Ureter (tissue), 1 donor: ENCODE measurements at places on chromosomes 1 and 21.

GRCh38 chr1:162218546-162218945 is 149.1 kb downstream of the NOS1AP start:
- no peak for DNase-seq

DNA sequence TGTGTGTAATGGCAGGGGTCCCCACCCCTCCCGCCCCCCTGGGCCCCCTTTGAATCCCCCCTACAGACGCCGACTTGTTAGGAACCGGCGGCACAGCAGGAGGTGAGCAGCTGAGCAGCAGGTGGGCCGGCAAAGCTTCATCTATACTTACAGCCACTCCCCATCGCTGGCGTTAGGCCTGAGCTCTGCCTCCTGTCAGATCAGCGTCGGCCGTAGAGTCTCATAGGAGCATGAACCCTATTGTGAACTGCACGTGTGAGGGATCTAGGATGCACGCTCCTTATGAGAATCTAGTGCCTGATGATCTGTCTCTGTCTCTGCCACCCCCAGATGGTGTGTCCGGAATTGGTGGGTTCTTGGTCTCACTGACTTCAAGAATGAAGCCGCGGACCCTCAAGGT is 14.9 kb upstream of the VPS26C start:
- no peak for DNase-seq

GRCh38 chr1:63802109-63802508 is 28.3 kb downstream of the ROR1 start:
- DNase-seq: no peak

- no peak for DNase-seq
These were observed 1470.7 kb downstream of the NCAM2 start for GRCh38 chr21:22468893-22469292.

- no peak for DNase-seq
These were observed 61.8 kb upstream of the LRRC8D start for GRCh38 chr1:89759036-89759435.

DNA sequence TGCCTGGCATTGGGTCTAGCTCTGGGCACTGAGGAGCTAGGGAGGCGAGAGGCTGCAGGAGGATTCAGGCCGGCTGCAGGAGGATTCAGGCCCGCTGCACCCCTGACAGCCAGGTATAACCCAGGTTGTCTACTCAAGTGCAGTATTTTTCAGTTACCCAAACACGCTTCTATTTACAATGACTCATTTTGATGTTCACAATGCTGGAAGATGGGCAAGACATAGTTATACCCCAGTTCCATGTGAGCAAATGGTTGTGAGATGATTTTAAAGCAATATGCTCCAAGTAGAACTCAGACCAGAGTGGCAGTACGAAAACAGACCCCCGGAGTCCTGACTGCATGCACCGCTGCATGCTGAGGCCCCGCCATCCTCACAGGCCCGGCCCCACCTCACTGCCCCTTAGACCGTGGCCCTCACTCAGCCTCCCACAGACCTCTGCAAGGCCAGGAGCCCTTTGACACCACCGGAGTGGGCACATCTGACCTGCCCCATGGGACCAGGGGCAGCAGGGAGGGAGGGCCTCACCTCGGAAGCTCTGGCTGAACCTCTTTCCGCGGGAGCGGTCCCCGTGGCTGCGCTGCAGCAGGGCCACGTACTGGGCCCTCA is 553 bp downstream of the LEFTY1 start:
- no peak for DNase-seq

- DNase-seq: no peak
These were observed 114.9 kb downstream of the SEC16B start for GRCh38 chr1:177854951-177855350.

DNA sequence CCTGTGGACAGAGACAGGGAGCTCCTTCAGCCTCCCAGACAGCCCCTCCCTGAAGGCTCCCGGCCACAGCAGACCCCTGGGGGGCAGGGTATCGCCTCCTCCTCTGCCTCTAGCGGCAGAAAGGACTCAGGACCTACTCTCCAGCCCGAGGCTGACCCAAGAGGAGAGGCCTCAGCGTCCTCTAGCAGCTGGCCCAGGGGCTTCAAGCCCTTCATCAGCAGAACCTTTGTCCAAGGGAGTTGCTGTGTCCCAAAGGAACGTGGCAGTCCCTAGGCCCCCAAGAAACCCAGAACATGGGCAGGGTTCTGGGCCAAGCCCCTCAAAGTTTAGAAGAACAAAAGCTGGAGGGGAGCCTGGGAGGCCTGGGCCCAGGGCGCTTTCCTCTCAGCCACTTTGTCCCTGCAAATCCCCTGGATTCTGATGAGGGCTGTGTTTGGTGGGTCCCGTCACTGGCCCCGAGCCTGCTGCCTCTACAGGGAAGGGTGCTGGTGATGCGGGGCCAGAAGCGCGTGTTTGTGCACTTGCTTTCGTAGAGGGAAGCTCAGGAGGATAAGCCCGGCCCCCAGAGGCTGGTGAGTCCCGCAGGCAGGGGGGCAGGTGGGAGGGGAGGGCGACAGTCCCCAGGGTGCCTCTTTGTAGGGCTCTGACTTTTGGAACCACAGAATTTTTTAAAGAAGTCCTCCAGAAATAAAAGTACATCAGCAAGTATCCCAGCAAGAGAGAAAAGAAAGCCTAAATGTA is 13.3 kb downstream of the ITGB2 start:
- no peak for DNase-seq

DNA sequence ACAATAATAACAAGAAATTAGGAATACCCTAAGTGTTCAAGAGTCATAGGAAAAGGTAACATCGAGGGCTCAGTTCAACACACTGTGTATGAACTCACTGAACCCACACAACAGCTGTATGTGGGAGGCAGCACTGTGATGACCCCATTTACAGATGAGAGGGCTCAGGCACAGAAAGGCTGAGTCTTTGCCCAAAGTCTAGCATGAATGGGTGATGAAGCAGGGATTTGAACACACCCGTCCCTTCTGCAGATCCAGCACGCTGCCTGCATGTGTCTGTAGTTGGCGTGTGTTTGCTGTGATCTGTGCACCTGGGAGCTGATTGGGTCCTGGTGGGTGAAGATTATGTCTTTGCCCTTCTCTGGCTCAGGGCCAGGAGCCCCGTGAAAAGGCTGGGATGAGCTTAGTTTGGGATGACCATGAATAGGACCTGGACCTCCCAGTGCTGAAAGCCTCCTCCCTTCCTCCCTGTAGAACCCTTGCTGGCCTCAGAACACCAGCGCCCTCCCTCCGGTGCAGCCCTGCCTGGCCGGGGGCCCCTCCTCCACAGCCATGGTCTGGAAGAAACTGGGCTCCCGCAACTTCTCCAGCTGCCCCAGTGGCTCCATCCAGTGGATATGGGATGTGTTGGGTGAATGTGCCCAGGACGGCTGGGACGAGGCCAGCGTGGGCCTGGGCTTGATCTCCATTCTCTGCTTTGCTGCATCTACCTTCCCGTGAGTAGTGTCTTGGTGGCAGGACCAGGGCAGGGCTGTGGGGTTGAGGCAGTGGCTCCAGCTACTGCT is 5.2 kb downstream of the SLC66A1 start:
- DNase-seq: no peak

DNA sequence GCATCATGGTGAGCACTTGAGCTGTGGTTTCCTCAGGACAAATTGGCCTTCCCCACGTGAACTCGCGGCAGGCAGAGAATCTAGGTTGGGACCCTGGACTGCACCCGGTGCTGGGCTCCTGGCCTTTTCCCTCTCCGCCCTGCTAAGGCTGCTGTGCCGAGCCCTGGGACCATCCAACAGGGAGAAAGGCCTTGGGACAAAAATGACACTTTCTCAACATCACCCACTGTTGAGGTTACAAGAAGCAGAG is 9.2 kb upstream of the UMODL1 start:
- no peak for DNase-seq

- DNase-seq: no peak
These were observed 28.0 kb downstream of the MACO1 start for GRCh38 chr1:25458541-25459298.

DNA sequence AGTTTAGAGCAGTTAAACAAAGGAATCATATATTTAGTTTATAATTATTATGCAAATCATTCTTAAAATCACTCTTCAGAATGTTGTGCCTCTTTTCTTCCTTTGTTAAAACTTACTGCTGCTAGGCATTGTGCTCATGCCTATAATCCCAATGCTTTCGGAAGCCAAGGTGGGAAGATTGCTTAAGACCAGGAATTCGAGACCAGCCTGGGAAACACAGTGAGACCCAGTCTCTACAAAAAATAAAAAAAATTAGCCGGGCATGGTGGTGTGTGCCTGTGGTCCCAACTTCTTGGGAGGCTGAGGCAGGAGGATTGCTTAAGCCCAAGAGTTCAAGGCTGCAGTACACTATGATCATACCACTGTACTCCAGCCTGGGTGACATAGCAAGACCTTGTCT is 33.6 kb downstream of the ZSWIM5 start:
- DNase-seq: no peak

- no peak for DNase-seq
These were observed 83.3 kb downstream of the MPZL1 start for GRCh38 chr1:167805041-167805556.

DNA sequence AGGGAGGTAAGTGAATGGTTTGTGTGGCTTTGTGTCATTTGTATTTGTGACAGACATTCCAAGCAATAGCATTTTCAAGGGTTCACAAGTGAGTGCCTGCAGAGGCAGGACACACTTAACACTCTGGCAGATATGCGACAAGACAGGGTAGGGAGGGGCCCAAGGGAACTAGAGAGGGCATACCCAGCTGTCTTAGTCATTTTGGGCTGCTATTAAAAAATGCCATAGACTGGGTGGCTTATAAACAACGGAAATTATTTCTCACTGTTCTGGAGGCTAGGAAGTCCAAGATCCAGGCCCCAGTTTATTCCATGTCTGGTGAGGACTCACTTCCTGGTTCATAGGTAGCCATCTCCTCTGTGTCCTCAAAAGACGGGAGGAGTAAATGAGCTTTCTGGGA is 137.4 kb downstream of the FGGY start:
- no peak for DNase-seq

DNA sequence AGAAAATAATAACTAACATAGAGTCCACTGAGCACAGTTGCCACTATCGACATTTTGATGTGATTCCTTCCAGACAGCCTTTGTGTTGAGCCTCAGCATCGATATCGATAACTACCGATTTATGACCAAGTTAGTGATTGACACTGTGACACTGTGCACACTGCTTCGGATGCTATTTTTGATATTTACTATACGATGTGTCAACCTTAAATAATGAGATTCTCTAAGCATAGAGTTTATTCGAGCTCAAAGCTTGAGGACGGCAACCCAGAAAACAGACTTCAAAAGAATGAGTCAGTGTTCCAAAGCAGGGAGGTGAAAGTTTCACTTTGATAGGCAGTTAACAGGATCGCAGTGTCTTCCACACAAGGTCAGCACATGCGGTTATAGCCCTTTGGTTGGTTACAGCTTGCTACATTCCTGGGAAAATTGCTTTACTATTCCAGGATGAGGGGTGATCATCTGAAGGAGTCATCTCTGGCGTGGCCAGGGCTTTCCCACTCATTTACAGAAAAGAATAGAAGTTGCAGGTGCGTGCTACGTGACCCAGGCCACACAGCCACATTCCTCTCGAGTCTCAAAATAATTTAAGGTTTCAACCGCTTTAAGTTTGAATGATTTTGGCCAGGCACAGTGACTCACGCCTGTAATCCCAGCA is 53.6 kb upstream of the EFHD2 start:
- no peak for DNase-seq

GRCh38 chr1:214360525-214361164 is 79.7 kb downstream of the SMYD2 start:
- no peak for DNase-seq

- no peak for DNase-seq
These were observed 108.0 kb downstream of the TAS1R2 start for GRCh38 chr1:18751425-18751824.

- no peak for DNase-seq
These were observed 29.4 kb downstream of the COA7 start for GRCh38 chr1:52668711-52669110.

- no peak for DNase-seq
These were observed 49.8 kb upstream of the PAX7 start for GRCh38 chr1:18580691-18581419.

DNA sequence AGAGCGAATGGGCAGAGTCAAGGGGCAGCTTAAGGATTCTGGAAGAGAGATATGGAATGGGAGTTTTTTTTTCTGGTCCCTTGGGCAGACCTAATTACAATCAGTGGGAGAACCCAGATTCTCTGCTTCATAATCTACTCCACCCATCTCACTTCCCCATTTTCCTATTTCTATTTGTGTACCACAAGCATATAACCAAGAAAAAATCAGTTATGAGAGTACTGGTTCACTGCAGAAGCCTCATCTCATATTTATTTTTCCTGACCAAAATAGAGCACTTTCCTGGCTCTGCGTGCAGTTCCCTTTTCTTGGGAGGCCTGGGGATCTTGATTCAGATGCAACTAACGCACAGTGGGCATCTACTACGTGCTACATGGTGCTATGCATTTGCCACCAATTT is 82.2 kb upstream of the SLFNL1 start:
- no peak for DNase-seq

GRCh38 chr1:119015547-119015946 is 27.4 kb upstream of the TBX15 start:
- DNase-seq: no peak

DNA sequence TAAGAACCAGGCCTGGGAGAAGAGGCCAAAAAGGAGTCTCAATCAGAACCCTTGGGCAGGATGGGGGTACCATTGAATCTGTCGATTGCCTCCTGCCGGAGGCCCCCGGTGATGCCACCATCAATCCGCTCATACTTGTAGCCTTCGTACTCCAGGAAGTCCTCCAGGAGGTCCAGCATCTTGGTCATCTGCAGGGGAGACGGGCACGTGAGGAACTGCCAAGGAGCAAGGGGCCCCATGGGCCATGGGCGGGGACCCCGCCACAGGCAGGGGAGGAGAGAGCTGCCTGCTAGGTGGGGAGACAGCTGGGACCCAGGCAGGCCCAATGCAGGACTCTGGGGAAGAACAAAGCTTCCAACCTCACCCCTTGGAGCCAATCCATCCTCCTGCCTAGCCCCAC is 48.6 kb downstream of the CHD5 start:
- no peak for DNase-seq

- no peak for DNase-seq
These were observed 79.2 kb downstream of the CD34 start for GRCh38 chr1:207831517-207832327.

DNA sequence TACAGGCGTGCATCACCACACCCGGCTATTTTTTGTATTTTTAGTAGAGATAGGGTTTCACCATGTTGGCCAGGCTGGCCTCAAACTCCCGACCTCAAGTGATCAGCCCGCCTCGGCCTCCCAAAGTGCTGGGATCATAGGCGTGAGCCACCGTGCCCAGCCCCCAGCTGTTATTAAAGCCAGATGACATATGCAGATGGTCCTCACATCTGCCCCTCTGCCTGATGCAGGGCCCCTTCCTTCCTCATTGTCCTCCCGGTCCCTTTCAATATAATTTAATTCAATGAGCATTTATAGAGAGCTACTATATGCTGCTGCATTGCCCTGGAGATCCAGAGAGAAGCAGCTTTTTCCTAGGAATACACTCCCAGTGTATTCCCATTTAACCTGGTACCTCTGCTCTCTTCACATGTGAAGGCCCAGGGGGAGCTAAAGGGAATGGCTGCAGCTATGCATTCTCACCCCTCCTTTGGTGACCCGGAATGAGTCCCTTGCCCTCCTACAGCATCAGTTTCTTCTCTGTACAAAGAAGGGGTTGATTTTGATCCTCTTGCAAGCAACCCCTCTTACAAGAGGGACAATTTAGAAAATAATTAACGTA is 55.6 kb downstream of the L1TD1 start:
- no peak for DNase-seq

GRCh38 chr21:28821276-28822122 is 171.2 kb downstream of the LTN1 start:
- DNase-seq: no peak

GRCh38 chr1:176853503-176853902 is 311.0 kb downstream of the ASTN1 start:
- DNase-seq: no peak

- no peak for DNase-seq
These were observed 687 bp downstream of the PRKAB2 start for GRCh38 chr1:147171399-147172167.

GRCh38 chr1:34746785-34747637 is 7.8 kb upstream of the GJB5 start:
- DNase-seq: no peak
